ENCODE measurements at places on chromosomes 12 and 14. TPM values are rescaled to one million over a fixed set of nuclear protein-coding genes. Genes with fewer than 3 reads are reported as not detected.

The PGF gene
- 529 TPM for total RNA-seq

DNA sequence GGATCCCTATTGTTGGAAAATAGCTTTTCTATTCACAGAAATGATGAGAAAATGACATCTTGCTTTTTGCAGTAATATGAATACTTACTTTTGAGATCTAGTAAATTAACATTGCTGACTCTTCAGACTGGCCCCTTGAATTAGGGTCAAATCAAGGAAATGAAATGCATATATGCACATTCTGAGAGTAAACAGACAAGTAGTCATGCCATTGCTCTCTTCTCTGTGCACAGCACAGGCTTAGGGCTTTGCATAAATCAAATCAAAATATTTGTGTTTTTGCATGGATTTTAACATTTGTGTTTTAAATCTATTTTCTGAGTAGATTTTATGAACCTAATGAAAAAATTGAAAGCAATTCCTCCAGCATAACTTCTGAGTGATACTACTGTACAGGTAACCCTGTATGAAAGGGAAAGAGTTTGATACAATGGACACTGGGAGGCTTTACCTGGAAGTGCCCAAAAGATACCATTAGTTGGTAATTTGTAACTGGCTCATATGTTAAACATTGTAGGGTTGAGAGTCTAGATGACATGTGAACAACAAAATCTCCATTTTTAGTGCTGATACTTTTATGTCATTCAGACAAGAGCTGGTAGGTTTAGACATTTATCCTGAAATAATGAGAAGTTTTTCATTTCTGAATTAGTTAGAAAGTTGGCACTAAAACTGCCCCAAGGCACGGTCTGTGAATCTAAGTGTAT lies 280.2 kb upstream of the FBXO33 start:
- no peak for DNase-seq

GRCh38 chr14:69693145-69693544 lies 73.8 kb upstream of the SRSF5 start:
- DNase-seq = no peak

The ZDHHC22 gene
- not detected for total RNA-seq

DNA sequence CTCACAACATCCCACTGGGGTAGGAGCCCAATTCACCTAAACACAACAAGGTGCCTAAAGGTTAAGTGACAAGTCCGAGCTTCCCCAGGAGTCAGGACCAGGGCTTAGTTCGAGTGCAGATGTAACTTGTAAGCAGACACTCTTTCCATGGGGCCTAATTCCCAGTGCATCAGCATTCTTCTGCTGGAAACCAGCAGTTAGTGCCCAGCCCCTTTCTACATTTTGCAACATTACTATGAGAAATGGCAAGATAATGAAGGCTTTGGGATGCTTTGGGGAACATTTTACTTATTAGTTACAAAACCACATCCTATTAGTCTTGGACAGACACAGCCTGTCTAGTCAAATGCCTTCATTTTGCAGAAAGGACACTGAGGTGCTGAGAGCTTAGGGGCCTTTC lies 179.8 kb downstream of the CALM1 start:
- no peak for DNase-seq

- no peak for DNase-seq
Observed at GRCh38 chr12:74980510-74980909, 229.1 kb downstream of the KCNC2 start.

- no peak for DNase-seq
Observed at GRCh38 chr12:107845980-107846659, 71.6 kb downstream of the ASCL4 start.

Measured in glomerular endothelial cell (primary cell).